ENCODE measurements at places on chromosomes 11 and 22.
A peak's percentile ranks its signal among the peaks of the same experiment; 100 is the strongest.

DNA sequence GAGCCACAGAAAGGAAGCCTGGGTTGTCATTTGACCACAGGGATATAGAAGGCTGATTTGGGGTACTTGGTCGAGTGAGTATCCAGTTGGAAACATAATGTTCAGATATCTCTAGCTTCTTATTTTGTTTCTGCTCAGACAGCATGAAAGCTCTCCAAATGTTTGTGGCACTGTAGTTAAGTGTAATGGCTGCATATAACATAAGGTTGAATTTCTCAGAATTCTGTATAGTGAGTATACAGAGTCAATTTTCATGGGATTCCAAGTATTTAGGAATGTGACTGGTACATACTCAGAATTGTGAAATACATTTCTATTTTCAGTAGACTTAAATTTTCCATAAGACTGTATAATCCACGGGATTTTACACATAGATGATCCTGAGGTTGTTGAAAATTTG lies 2102.1 kb upstream of the RAG2 start:
- no peak for DNase-seq

GRCh38 chr22:28154861-28155260 lies 235.8 kb upstream of the PITPNB start:
- DNase-seq = no peak

- DNase-seq = no peak
Measured at GRCh38 chr11:5923794-5924193, 18.3 kb upstream of the OR56A3 start.

DNA sequence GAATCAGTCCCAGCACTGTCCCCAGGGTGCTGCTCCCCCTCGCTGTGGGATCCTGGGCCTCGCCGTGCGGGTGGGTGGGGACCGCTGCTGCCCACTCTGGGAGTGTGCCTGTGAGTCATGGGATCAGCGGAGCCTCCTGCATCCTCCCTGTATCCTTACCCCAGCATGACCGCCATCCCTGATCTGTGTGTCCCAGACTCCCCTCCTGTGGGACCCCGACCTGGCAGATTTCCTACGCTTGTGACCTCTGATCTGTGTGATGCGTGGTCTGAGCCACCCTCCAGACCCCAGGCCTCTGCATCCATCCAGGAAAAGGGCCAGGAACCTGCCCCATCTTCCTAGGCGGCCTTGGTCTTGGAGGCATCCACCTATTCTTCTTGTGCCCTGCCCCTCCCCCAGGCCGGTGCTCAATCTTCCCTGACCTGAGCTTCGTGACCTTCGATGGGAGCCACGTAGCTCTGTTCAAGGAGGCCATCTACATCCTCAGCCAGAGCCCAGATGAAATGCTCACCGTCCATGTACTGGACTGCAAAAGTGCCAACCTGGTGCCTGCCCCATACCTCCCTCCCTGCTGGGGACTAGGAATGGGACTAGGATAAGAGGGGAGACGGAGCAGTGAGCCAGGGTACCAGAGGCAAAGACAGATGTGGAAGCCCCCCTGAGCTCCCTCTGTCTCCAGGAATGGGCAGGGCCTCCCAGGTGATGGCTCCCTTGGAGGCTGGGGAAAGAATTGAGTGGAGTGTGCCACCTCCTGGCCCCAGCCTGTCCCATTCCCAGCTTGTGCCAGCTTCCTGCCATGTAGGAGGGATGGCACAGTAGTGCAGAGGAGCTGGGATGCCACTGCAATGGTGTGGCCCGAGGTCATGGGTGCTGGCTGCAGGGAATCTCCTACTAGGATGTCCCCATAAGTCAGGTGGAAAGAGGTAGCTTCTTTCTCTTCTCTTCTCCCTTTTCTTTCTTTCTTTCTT lies 65.4 kb downstream of the OTOG start:
- DNase-seq = peak; percentile 15

GRCh38 chr11:7501894-7502293 lies 11.9 kb upstream of the PPFIBP2 start:
- DNase-seq = no peak

GRCh38 chr22:26811647-26811992 lies 154.2 kb downstream of the MIAT start:
- no peak for DNase-seq

- DNase-seq = no peak
Measured at GRCh38 chr11:28384418-28384817, 276.2 kb downstream of the METTL15 start.

DNA sequence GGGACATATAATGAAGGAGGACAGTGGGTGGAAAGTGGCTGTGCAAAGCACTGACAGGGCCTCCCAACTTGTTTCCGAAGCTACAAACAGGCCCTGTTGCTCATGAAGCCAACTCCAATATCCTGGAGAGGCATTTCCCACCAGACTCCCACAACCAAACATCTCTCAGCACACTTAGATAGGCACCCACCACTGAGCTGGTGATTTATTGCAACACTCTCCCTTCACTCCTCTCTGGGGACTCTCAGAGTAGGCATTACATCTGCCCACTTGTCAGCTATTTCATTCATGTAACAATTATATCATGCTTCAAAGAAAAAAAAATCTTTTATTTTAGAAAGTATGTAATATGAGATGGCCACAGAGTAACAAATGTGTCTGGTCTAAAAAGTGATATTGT lies 32.1 kb upstream of the PPP2R1B start:
- no peak for DNase-seq

GRCh38 chr11:116725434-116726221 lies 47.2 kb downstream of the BUD13 start:
- no peak for DNase-seq

DNA sequence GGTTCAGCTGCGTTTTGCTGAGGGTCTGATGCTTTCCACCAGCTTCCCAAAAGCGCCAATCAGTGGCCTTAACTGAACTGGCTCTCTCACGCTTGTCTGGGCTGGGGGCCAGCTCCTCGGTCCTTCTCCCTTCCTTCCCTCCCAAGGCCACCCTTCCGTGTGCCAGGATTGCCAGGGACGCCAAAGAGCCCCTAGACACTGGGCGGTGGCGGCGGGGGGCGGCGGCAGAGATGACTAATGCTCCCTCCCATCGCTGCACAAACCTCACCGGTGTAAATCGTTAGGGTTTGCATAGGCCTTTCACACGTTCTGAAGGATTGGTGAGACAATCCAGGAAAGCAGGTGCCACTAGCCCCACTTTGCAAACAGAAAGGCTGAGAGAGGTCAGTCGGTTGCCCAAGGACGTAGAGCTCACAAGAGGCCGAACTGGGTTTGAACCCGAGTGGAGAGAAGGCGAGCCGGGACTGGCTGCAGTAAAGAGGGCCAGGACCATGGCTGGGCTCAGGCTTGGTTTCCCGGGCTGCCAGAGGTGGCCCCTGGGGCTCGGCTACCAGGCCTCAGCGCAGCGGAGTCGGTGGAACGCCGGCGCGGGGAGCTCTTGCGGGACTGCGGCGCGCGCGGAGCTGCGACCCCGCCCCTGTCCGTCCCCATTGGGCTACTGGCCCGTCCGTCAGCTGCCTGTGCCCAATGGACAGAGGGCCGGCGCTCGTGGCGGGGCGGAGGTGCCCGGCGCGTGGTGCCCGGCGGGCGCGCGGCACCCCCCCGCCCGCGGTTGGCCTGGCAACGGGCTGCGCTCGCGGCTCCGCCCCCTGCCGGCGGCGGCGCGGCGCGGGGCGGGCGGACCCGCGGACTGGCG lies 589 bp upstream of the GNAZ start:
- peak; percentile 90 for DNase-seq

DNA sequence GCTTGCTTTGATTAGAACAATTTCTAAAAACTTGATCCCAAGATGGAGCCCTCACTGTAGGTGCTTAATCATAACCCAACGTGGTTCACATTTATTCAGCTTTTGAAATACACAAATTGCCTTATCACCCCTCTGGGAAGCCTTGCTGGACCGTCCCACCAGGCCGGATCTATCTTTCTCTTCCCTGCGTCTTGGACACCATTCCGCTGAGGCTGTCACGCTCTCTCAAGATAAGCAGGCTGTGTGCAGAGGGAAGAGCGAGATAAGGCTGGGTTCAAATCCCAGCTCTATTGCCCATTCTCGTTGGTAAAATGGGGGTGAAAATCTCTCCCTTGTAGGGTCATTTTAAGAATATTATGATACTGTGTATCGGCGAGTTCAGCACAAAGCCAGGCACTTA lies 20.5 kb upstream of the TP53I11 start:
- no peak for DNase-seq

DNA sequence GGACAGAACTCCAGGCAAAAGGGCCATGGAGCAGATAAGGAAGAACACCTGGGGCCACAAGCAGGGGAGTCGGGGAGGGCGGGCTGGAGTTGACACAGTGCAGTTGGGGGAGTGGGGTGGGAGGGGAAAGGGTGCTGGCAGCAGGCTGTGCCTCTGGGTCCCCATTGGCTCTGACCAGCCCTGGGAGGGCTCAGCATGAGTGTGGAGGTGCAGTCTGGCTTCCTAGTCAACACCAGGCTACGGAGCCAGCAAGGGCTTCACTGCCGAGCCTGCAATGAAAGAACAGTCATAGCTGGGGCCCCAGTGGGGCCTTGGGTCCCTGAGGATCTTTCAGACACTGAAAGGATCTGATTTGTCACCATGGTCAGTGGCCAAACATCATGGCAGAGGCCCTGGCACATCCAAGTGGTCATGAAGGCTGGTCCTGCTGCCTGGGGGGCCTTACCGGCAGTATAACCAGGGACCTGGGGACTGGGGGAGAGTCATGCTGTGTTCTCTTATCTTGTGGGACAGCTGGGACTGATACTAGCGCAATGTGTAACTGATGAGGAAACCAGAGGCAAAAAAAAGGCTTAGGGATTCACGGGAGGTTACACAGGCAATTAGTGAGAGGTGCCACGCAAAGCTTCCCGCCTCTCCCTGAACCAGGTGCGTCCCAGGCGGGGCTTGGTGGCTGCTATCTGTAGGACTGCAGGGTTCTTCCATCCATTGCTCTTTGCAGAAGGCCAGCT lies 11.6 kb downstream of the SLC37A2 start:
- no peak for DNase-seq

- DNase-seq = peak; percentile 34
Measured at GRCh38 chr11:118845369-118845768, 38.3 kb upstream of the CXCR5 start.

DNA sequence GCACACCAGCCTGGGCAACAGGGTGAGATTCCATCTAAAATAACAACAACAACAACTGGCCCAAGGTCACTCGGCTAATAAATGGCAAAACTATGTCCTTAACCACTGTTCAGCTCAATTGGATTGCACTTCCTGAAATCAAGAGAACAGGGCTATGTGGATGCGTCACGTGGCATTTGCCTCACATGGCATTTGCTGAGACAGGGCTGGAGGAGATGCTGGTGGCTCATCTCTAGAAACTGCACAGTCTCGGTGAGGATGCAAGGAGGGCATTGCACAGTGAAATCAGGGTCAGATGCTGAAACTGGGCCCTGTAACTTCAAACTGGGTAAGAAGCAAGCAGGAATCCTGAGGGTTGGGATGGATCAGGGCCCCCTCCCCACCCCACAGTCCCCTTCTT lies 171.9 kb downstream of the BUD13 start:
- DNase-seq = no peak

GRCh38 chr11:62071408-62071807 lies 52.4 kb upstream of the INCENP start:
- no peak for DNase-seq

DNA sequence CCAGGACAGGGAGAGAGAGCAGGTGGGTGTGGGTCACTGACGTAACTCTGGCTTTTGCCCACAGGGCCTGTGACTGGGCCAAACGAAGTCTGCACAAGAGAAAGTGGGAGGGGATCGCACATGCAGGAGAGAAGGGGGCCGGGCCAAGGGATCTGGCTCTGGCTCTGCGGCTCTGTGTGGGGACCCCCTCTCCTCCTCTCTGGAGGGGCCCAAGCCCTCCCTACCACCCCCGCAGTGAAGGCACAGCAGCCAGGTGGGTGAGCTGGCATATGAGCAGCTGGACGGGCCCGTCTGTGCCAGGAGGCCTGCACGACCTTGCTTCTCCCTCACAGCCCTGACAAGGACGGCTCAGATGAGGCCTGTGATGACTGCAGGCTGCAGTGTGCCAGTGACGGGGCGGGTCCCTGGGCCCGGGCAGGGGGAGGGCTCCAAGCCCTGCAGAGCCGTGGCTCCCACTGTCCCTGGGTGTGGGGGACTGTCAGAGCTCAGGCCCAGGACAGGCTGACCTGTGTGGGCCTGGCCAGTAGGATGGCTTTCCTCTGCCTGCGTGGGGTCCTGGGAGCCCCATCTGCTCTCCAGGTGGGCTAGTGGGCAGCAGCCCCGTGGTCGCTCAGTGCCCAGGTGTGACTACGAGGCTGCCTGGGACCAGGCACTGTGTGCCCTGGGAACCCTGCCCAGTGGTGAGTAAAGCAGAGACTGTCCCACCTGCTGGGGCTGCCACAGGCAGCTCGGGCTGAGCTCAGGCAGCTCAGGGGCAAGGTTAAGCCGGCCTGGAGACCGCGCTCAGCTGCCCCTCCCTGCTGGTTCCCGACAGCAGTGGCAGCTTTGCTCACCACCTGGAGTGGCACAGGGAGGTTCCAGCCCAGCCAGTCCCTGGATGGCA lies 22.2 kb downstream of the MRGPRG start:
- no peak for DNase-seq

GRCh38 chr11:47111318-47111804 lies 65.3 kb downstream of the ARFGAP2 start:
- DNase-seq = no peak

GRCh38 chr11:73314117-73314961 lies 6.3 kb downstream of the ARHGEF17 start:
- DNase-seq = no peak

GRCh38 chr11:19769820-19770219 lies 57.2 kb downstream of the NAV2 start:
- DNase-seq = no peak

GRCh38 chr11:104623518-104623917 lies 274.7 kb downstream of the CASP12 start:
- DNase-seq = no peak

DNA sequence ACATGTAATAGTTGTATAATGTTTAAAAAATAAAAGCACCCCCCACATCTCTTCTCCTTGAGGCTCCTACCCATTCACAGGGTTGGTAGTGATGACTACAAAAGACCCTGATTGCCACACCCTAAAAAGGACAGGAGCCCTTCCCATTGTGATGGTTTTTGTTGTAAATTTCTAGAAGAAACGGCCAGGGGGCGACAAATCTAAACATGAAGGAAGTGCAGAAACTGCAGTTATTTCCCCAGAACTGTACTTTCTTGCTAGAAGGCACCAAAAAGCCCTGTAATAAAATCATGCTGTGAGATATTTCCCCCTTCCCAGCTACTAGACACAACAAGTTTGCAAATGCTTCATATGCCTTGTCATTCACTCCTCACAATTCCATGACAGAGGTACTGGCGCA lies 10.8 kb downstream of the PRR5L start:
- no peak for DNase-seq

GRCh38 chr11:70122490-70123198 lies 44.5 kb downstream of the ANO1 start:
- DNase-seq = no peak
